Neuronal stem cell (in vitro differentiated cells): ENCODE measurements at places on chromosomes 1 and 21.

DNA sequence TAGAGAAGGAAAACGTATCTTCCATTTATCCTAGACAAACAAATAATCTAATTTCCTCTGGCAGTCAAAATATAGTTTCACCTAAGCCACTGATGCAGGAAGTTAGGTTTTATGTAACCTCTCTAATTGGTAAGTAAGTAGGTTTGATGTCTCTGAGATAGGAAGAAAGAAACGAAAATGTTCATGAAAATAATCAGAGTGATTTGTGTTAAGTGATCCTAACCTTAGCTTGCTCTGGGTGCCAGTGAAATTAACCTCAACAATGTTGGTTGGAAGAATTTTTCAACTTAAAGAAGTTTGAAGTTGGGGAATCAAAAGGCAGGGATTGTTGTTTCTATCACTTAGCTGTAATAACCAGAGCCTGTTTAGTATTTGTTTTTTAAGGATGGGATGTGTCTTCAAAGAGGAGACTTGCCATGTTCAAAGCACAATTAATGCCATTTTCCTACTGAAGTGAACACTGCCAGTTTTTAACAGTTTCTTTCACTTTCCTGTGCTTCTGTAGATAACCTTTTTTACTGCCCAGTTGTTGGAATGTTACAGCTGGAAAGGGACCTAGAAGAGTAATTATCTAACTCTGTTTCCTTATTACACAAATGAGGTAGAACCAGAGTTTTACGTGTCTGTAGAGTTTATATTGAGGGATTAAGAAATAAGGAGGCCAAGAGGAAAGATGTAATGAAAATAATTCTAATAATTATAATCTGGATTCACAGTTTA is 18.4 kb downstream of the HIPK1 start:
- no peaks in the 10 kb centered on the region for H3K4me1 ChIP-seq
- no peak overlapping the region for H3K27ac ChIP-seq
- H3K4me3 ChIP-seq, result no peak overlapping the region
- peaks cover 26% of the 10 kb centered on the region for H3K36me3 ChIP-seq
- DNase-seq, result no peak

DNA sequence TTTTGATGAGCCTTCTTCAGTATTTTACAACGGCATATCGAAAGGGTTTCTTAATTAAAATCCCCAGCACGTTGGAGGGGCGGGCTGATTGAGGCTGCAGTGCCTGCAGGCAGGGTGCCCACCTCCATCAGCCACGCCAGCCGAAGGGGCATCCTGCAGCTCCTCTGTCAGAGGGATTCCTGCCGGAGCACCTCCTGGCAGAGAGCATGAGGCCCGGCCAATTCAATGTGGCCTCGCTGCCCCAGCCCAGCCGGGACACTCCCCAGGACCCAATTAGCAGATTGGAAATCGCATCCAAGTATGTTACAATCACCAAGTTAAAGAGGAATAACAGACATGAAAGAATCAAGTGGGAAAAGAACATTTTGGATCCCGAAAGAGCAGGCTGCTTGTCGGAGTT is 216.6 kb downstream of the ST6GALNAC3 start:
- no peaks in the 10 kb centered on the region for H3K36me3 ChIP-seq
- H3K4me1 ChIP-seq, result peaks cover 11% of the 10 kb centered on the region
- DNase-seq, result no peak

DNA sequence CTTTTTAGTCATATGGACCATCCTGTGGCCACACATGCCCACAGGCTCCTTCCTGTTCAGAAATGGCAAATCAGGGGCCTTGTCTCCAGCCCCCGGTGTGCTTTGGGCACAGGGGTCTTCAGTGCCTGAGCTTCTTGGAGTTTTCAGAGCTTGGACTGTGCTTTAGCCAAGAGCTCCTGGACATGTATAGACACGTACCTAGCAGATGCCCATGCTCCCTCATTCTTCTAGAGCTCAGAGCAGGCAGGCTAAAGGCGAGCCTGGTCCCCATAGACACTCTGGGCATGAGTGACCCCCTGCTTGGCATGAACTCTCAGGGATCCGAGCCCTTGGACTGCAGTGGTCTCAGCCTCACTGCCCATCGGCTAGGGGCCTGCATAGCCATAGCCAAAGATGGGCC is 106.8 kb downstream of the EPHB2 start:
- H3K4me1 ChIP-seq, result peaks cover 18% of the 10 kb centered on the region
- H3K4me3 ChIP-seq, result no peak overlapping the region
- H3K36me3 ChIP-seq, result no peaks in the 10 kb centered on the region
- DNase-seq, result no peak
- H3K27ac ChIP-seq, result peak overlapping the region; percentile 21

DNA sequence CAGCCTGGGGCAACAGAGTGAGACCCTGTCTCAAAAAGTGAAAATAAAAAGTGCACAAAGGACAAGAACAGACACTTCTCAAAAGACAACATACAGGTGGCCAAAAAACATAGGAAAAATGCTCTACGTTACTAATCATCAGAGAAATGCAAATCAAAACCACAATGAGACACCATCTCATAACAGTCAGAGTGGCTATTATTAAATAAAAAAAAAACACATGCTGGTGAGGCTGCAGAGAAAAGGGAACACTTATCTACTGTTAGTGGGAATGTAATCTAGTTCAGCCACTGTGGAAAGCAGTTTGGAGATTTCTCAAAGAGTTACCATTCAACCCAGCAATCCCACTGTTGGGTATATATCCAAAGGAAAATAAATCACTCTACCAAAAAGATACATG is 173.2 kb downstream of the SMYD3 start:
- H3K4me3 ChIP-seq, result no peak overlapping the region
- no peaks in the 10 kb centered on the region for H3K27me3 ChIP-seq
- H3K36me3 ChIP-seq, result no peaks in the 10 kb centered on the region
- H3K27ac ChIP-seq, result no peak overlapping the region
- H3K4me1 ChIP-seq, result no peaks in the 10 kb centered on the region
- DNase-seq, result no peak

DNA sequence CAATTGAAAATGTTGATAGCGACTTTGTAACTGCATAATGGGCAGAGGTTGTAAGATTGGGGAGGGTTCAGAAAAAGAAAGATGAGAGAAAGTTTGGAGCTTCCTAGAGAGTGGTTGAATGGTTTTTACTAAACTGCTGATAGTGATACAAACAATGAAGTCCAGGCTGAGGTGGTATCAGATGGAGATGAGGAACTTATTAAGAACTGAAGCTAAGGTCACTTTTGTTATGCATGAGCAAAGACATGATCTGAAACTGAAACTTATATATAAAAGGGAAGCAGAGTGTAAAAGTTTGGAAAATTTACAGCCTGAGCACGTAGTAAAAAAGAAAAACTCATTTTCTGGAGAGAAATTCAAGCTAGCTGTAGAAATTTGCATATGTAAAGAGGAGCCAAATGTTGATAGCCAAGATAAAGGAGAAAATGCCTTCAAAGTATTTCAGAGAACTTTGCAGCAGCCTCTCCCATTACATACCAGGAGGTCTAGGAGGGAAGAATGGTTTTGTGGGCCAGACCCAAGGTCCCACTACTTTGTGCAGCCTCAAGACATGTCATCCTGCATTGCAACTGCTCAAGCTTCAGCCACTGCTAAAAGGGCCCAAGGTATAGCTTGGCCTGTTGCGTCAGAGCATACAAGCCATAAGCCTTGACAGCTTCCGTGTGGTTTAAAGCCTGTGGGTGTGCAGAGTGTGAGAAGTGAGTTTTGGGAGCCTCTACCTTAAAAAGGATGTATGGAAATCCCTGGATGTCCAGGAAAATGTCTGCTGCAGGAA is 843.9 kb downstream of the AMY1C start:
- no peak overlapping the region for H3K27ac ChIP-seq
- H3K4me1 ChIP-seq, result no peaks in the 10 kb centered on the region
- no peaks in the 10 kb centered on the region for H3K27me3 ChIP-seq
- no peak overlapping the region for H3K4me3 ChIP-seq
- no peak for DNase-seq

DNA sequence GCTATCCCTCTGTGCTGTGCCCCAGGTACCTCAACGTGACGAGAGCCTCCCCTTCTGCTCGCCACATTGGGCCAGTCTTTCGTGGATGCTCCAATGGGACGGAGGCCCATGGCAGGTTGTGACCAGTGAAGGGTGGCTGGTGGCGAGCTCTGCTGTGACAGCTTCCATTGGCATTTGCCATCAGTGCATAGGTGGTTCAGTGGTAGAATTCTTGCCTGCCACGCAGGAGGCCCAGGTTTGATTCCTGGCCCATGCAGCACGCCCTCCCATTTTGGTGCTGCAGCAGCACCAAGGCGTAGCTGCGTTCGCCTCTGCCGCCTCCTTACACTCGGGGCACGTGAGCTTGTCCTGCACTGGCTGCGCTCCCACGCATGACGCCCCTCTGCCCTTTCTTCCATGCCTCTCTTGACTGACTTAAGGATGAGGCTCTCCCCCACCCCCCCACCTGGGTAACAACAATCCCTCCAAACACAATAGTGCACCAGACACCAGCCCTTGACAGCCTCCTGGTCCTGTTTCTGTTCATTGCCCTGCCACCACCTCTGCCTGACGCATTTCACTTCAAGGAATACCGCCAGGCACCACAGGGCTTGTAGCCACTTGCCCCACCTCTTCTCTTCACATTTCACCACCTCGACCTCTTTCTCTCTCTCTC is 24.7 kb upstream of the FCGR2A start:
- no peak for DNase-seq
- peaks cover 6% of the 10 kb centered on the region for H3K27me3 ChIP-seq
- H3K4me3 ChIP-seq, result peak overlapping the region; percentile 60
- H3K4me1 ChIP-seq, result peaks cover 2% of the 10 kb centered on the region

DNA sequence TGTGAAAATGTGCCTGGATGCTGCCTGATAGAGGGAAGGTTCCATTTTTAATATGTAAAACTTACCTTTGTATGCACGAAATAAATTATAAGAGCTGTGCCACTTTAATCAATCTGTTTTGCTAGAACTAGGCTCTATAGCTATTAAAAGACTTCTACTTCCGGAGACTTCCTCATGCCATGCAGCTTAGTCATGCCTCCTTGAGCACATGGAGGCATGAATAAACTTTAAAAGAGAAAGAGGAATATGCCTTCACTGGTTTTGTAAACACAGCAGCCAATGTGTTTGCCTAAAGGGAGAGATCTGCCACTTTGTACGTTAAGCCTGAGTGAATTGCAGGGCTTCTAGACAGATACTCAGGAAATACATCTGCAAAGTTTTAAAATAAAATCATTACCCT is 604.6 kb downstream of the LRRIQ3 start:
- no peak overlapping the region for H3K4me3 ChIP-seq
- DNase-seq, result no peak
- peaks cover 2% of the 10 kb centered on the region for H3K4me1 ChIP-seq

DNA sequence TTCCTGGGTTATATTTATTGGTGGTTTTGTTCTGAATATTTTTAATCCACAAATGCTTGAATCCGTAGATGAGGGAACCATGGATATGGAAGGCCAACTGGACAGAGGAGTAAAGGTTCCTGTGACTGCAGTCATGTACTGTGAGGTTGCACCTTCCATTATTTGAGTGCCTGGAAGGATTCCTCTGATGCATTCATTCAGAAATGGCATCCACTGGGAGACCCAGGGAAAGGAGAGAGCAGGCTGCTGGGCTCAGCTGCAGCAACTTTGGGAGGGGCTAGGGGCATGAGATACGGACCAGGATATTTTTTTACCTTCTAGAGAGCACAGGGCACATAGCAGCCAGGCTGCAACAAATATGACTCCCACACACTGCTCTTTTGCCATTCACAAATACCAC is 19.5 kb downstream of the AK2 start:
- H3K4me3 ChIP-seq, result no peak overlapping the region
- no peak for DNase-seq
- H3K36me3 ChIP-seq, result peaks cover 21% of the 10 kb centered on the region
- no peaks in the 10 kb centered on the region for H3K27me3 ChIP-seq
- H3K27ac ChIP-seq, result no peak overlapping the region

- no peaks in the 10 kb centered on the region for H3K36me3 ChIP-seq
- H3K27me3 ChIP-seq, result no peaks in the 10 kb centered on the region
- DNase-seq, result no peak
- no peak overlapping the region for H3K4me3 ChIP-seq
- no peak overlapping the region for H3K27ac ChIP-seq
These were observed 149.4 kb upstream of the CAMK1G start for GRCh38 chr1:209434066-209434465.

DNA sequence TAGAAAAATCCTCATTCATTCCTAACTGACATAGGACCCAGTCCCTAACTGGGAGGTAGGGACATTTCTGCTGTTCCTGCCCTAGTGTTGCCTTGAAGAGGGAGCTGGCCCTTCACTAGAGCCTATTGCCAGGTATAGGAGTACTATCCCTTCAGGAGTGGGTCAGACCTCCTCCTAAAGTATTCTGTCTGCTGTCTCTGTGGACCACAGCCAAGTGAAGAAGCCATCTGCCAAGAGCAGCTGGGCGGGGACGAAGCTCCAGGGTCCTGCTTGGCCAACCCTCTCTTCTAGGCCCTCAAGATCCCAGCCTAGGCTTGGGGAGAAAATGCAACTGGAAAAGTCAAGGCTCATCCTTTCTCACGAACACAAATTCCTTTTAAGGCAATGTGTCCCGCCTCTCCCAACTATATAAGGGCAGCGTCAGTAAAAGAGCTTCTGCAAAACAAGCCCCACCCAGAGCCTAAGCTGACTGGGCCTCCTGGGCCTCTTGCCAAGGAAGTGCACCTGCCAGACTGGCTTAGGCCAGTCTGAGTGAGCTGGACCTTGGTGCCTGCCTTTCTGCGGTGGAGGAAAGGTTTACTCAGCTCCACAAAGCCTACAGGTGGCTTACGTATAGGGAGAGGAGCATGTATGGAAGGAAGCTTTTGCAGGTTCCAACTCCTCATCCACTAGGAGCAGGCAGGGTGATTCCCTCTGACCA is 638 bp upstream of the TUFT1 start:
- peak overlapping the region; percentile 4 for H3K27ac ChIP-seq
- peaks cover 9% of the 10 kb centered on the region for H3K4me1 ChIP-seq
- H3K27me3 ChIP-seq, result no peaks in the 10 kb centered on the region
- H3K4me3 ChIP-seq, result peak overlapping the region; percentile 66

- no peaks in the 10 kb centered on the region for H3K36me3 ChIP-seq
These were observed 35.4 kb downstream of the SUSD4 start for GRCh38 chr1:223328566-223328965.

DNA sequence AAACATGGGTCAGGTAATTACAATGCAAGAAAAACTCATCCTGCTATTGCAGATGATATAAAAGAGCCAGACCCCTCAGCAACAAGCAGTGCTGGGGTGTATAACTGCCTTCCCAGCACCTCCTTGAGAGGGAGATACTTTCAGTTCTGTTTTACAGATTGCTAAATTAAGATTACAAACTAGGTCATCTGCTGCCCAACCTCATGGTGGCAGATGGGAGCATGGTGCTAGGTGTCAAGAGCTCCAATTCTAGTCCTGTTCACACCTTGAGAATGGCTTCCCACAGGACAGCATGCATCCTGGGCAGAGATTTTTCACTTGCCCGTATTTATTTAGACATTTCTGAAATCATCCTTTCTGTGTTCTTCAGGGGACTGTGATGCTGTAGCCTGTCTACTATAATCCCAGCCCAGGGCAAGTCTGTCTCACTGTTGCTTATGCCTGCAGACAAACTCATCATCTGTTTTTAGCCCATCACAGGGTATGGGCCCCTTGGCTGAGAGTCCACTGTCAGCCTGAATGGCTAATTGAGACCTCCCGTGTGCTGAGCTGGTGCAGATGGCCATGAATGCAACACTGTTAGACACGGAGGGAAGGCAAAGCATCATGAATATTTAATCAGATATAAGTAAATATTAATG is 40.2 kb upstream of the PBX1 start:
- H3K27ac ChIP-seq, result no peak overlapping the region
- H3K4me3 ChIP-seq, result no peak overlapping the region
- H3K4me1 ChIP-seq, result peaks cover 3% of the 10 kb centered on the region
- H3K36me3 ChIP-seq, result no peaks in the 10 kb centered on the region
- no peaks in the 10 kb centered on the region for H3K27me3 ChIP-seq
- DNase-seq, result no peak

- no peak for DNase-seq
- no peak overlapping the region for H3K4me3 ChIP-seq
- no peaks in the 10 kb centered on the region for H3K27me3 ChIP-seq
- H3K36me3 ChIP-seq, result no peaks in the 10 kb centered on the region
These were observed 354.4 kb downstream of the BRINP2 start for GRCh38 chr1:177525176-177525575.
